ENCODE measurements at places on chromosomes 7 and 10.

- no peak for DNase-seq
These were observed 16.3 kb downstream of the TPK1 start for GRCh38 chr7:144819566-144819965.

GRCh38 chr7:11668727-11669126 is 163.3 kb downstream of the THSD7A start:
- DNase-seq = no peak

DNA sequence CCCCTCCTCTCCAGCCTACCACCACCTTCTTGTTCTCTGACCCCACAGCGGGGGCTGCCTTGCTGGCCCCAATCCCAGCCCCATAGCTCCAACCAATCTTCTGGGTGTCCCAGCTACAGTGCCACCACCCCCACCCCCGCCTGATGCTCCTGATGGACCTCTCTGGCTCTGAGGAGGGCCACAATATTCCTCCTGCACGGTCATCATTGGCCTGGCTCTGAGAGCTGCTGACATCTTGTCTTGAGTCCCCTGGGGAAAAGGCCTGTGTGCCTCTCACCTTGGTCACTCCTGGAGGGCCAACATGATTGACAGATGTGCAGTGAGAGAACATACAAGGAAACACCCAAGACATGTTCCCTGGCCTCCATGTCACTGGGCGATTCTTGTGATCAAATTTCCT is 7.6 kb downstream of the GDF2 start:
- no peak for DNase-seq

DNA sequence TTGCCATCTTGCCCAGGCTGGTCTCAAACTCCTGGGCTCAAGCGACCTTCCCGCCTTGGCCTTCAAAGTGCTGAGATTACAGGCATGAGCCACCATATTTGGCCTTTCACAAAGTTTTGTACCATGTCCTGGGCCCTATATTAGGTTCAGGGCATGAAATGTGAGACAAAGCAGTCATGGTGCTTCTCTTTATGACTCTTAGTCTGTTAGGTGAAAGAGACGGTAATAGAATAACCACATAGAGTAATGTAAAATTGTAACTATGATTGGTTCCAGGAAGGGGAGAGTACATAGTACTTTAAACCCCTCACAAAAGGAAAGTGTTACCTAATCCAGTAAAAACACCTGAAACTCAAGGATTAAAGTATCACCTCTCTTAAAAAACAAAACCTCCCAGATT is 144.7 kb downstream of the SPAG6 start:
- DNase-seq = no peak

DNA sequence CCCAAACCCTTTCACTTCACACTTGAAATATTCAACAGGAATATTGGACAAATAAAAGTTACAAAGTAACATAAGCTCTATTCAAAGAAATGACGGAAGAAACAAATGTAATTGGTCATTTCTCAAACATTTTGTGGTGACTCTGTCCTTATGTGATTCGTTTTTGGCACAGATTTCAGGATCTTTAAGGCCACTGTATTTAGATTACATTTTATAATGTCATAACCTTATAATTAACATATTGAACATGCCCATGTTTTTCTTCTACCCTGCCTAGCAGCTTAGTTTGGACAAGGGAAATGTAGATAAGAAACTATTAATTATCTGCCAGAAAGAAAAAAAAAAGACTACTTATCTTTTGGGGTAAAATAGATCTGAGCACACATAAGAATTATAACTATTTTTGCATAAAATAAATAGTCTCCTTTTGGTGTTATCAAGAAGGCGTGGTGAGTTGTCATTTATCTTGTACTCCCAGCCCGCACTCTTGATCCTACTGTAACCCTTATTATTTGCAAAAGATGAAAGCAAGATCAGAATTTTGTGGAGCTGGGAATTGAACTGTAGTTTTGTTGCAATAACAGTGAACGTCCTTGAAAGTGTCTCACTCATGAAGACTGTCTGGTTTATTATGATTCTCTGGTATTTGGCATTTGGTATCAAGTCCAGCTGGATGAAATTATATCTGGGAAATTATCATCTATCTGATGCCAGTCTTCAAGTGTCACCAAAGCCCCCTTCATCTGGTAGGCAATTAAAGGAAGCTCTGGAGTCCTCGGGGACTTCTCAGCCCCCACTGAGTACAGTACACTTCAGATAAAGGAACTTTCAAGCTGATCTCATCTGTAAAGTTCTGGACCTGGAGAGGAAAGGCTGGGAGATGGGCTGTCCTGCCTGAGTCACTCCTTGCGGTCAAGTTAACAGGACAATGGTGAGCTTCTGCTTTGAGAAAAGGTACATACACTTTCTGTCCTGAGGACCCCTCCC is 175.7 kb upstream of the INHBA start:
- DNase-seq = peak; percentile 49

- no peak for DNase-seq
These were observed 36.5 kb upstream of the JAZF1 start for GRCh38 chr7:28217143-28217542.

GRCh38 chr7:5629941-5630340 is 151.5 kb downstream of the RNF216 start:
- peak; percentile 96 for DNase-seq

GRCh38 chr10:61943674-61944378 is 42.3 kb downstream of the ARID5B start:
- peak; percentile 57 for DNase-seq

- DNase-seq = no peak
These were observed 203.4 kb upstream of the CTBP2 start for GRCh38 chr10:125363791-125364190.

DNA sequence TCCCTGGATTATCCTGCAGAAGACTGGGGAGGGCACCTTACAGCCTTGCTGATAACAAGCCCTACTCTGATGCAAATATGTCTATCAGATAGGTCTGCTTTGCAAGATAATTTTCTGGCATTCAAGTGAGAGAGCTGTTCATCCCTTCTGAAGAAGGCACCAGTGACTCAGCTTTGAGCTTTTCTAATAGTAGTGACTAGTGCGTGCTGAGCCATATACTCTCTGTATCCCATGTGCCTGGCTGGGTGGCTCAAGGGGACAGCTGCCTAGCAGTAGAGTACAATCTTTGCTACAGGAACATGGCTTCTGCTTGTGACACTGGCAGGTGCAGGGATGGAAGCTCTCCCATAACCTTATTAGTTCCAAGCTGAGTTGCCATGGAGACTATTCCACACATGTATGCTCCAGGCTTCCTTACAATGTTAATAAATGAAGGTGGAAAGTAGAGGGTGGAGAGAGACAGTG is 35.0 kb upstream of the ABCB4 start:
- DNase-seq = no peak

- peak; percentile 48 for DNase-seq
These were observed 22.3 kb downstream of the IMPDH1 start for GRCh38 chr7:128387216-128388144.

DNA sequence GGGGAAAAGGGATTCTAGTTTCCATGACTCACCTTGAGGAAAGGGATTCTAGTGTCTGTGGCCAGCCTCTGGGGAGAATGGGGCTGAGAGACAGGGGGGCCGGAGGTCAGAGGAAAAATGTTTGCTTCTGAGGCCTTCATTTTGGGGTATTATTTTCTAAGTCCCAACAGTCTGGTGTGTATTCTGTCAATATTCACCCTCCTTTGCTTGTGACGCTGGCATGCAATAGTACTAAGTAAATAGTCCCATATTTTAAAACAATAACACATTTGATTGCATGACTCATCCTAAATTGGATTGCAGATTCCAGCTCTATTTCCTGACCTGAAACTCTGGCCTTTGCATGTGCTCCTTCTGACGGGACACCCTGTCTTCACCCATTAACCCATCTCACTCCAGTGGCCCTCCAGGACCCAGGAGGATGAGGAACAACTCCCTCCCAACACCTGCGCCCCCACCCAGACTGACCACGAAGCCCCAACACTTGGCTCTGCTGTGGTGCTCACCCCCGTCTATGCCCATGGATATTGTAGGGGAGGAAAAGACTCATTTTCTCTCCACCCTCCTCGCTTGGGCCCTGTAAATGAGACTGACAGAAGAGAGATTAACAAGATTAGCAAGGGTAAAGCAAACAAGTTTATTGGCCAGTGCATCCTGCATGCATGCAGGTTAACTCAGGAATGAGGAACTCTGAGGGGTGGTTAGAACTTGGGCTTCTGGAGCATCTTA is 495.6 kb upstream of the KLF6 start:
- DNase-seq = peak; percentile 46

- DNase-seq = no peak
These were observed 12.5 kb downstream of the RNF32 start for GRCh38 chr7:156652886-156653568.

- DNase-seq = no peak
These were observed 508.9 kb downstream of the SUGCT start for GRCh38 chr7:40643664-40644063.

DNA sequence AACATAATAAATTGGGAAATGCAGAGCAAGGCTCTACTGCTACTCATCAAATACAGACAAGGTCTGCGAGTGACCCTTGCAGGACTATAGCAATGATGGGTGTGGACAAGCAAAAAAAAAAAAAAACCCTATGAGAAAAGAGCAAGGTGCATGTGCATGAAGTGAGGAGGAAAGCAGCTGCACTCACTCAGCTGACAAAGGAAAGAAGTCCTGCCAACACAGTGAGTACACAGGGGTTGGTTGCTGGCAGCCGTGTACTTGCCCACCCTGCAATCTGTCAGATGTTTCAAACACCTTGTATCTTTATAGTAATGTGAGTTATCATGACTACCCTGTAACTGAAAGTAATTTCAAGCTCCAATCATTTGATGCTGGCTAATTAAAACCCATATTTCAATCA is 20.5 kb downstream of the CHCHD3 start:
- no peak for DNase-seq

Data from A172 (cell line).